ENCODE measurements at places on chromosomes 1 and 21. TPM values are rescaled to one million over a fixed set of nuclear protein-coding genes. Genes with fewer than 3 reads are reported as not detected.

SELENOF gene
- 158 TPM for total RNA-seq

LMX1A gene
- not detected for total RNA-seq

LCE2A gene
- not detected for total RNA-seq

CFAP141 gene
- total RNA-seq, result not detected

NTMT2 gene
- not detected for total RNA-seq

MTARC2 gene
- total RNA-seq, result 5.1 TPM

MROH9 gene
- not detected for total RNA-seq

SLC5A9 gene
- total RNA-seq, result 0.24 TPM

SLAMF1 gene
- not detected for total RNA-seq

TIAM1 gene
- total RNA-seq, result 13.7 TPM

REG4 gene
- total RNA-seq, result not detected

UMODL1 gene
- total RNA-seq, result not detected

CHI3L2 gene
- total RNA-seq, result not detected

DNAJC8 gene
- total RNA-seq, result 54.9 TPM

TTLL7 gene
- total RNA-seq, result 0.43 TPM

RNU1-1 gene
- total RNA-seq, result under 0.01 TPM
